ENCODE measurements at places on chromosomes 1 and 21. TPM values are rescaled to one million over a fixed set of nuclear protein-coding genes. Genes with fewer than 3 reads are reported as not detected.
A peak's percentile ranks its signal among the peaks of the same experiment; 100 is the strongest.

DNA sequence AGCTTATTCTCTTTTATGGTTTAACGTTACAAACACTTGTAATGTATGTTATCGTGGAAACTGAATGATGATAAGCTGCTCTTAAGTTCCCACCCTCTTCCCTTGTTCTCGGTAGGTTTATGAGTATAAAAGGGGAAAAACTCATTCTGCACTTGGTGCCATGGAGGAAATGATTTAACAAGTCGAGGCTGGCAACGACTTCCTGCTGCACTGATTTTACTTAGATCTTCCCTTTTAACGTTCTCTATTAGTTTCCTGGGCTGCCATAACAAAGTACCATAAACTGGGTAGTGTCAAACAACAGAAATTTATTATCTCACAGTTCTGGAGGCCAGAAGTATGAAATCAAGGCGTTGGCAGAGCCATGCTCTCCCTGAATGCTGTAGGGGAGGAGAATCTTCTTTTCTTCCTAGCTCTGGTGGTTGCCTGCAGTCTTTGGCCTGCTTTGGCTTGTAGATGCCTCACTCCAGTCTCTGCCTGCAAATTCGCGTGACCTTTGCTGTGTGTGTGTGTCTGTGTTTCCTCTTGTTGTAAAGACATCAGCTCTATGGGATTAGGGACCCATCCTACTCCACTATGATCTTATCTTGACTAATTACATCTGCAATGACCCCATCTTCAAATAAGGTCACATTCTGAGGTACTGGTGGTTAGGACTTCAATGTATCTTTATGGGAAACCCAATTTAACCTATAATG is 26.3 kb downstream of the HUNK start:
- H3K27me3 ChIP-seq = no peaks in the 10 kb centered on the region
- H3K4me1 ChIP-seq = peaks cover 8% of the 10 kb centered on the region
- H3K27ac ChIP-seq = no peak overlapping the region
- no peak for DNase-seq
- no peaks in the 10 kb centered on the region for H3K36me3 ChIP-seq
- H3K4me3 ChIP-seq = no peak overlapping the region

C1orf56 gene
- 1.5 TPM for total RNA-seq

- DNase-seq = no peak
- H3K36me3 ChIP-seq = no peaks in the 10 kb centered on the region
- H3K27me3 ChIP-seq = no peaks in the 10 kb centered on the region
- no peaks in the 10 kb centered on the region for H3K4me1 ChIP-seq
- no peak overlapping the region for H3K27ac ChIP-seq
- no peak overlapping the region for H3K4me3 ChIP-seq
These were observed 151.1 kb upstream of the DPT start for GRCh38 chr1:168879896-168880734.

GABRD gene
- not detected for total RNA-seq

- H3K27ac ChIP-seq = peak overlapping the region; percentile 89
- no peaks in the 10 kb centered on the region for H3K36me3 ChIP-seq
- H3K4me1 ChIP-seq = peaks cover 35% of the 10 kb centered on the region
These were observed 618 bp downstream of the TRAPPC10 start for GRCh38 chr21:44012474-44013379.

DNA sequence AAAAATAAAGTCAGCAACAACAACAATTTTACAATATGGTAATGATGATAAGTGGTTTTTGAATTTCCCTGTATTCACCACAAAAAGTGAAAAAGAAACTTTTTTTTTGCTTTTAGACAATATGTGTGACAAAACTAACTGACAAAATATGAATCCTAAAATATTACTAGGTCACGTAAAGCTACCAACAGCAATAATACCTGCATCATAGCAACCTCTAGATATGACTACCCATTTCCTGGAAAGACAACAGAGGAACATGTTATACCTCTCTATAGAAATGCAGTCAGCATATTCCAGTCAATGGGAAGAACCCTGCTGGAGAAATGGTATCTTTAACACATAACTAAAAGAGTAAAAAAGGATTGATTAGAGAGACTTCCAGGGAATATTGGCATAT is 73.7 kb downstream of the PDE4B start:
- H3K27ac ChIP-seq = no peak overlapping the region
- H3K4me1 ChIP-seq = no peaks in the 10 kb centered on the region
- no peaks in the 10 kb centered on the region for H3K27me3 ChIP-seq
- no peak overlapping the region for H3K4me3 ChIP-seq
- no peak for DNase-seq

KIF17 gene
- 2.7 TPM for total RNA-seq

NLRP3 gene
- total RNA-seq = 0.84 TPM

DNA sequence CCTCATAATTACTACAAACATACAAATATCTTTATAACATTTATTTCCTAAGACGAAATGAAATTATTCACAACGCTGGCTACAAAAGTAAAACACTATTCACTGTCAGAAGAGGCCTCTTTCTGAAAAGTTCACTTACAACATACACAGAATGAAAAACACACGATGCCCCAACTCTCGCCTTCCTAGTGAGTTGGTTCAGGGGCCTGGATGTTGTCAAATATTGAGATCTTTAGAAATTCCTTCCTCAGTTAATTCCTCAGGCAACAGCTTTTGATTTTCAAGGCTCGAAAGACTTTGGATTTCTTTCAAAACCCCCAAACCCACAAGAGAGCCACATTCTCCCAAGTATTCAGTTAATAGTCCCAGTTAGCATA is 14.2 kb upstream of the KCNE1 start:
- H3K27ac ChIP-seq = peak overlapping the region; percentile 88
- peak overlapping the region; percentile 70 for H3K4me3 ChIP-seq
- no peaks in the 10 kb centered on the region for H3K36me3 ChIP-seq
- no peak for DNase-seq
- no peaks in the 10 kb centered on the region for H3K27me3 ChIP-seq

CNKSR1 gene
- 1.2 TPM for total RNA-seq

HMCN1 gene
- 6.8 TPM for total RNA-seq

GRCh38 chr1:41379738-41380130 is 18.5 kb downstream of the FOXO6 start:
- H3K27ac ChIP-seq = no peak overlapping the region
- H3K4me1 ChIP-seq = peaks cover 16% of the 10 kb centered on the region
- no peak overlapping the region for H3K4me3 ChIP-seq
- no peaks in the 10 kb centered on the region for H3K36me3 ChIP-seq
- peaks cover 5% of the 10 kb centered on the region for H3K27me3 ChIP-seq
- DNase-seq = no peak

OR10Z1 gene
- total RNA-seq = not detected

GRCh38 chr1:206586501-206587445 is 25.5 kb downstream of the EIF2D start:
- peaks cover 51% of the 10 kb centered on the region for H3K36me3 ChIP-seq
- no peak for DNase-seq
- H3K27ac ChIP-seq = no peak overlapping the region
- no peak overlapping the region for H3K4me3 ChIP-seq
- no peaks in the 10 kb centered on the region for H3K27me3 ChIP-seq
- H3K4me1 ChIP-seq = no peaks in the 10 kb centered on the region

DNAH14 gene
- 12.5 TPM for total RNA-seq

DNA sequence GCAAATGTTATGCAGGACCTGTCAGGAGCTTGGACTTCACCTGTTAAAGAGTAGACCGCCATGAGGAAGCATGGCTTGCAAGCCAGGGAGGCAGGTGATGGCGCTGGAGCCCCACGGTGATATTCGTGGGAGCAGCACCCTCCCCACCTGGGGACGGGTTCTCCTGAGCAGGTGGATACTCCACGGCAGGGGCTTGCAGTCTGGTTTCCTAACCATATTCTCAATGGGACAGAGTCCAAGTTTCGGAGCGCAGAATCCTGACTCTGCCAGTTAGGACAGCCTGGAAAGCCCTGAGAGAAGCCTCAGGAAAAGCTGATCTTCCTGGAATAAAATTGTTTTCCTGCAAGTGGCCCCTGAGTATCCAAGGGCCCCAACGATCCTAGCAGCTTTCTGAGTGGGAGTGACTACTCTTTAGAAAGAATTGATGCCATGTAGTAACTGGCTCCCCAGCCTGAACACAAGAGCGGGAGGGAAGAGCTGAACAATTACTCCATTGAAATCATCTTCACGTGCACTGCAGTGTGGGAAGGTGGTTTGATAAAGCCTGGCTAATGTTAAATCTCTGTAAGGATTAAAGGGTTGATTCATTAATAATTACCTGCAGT is 146.3 kb upstream of the RAB4A start:
- no peak overlapping the region for H3K4me3 ChIP-seq
- H3K36me3 ChIP-seq = no peaks in the 10 kb centered on the region
- DNase-seq = no peak
- H3K4me1 ChIP-seq = peaks cover 42% of the 10 kb centered on the region

SPOCD1 gene
- total RNA-seq = under 0.01 TPM

DNA sequence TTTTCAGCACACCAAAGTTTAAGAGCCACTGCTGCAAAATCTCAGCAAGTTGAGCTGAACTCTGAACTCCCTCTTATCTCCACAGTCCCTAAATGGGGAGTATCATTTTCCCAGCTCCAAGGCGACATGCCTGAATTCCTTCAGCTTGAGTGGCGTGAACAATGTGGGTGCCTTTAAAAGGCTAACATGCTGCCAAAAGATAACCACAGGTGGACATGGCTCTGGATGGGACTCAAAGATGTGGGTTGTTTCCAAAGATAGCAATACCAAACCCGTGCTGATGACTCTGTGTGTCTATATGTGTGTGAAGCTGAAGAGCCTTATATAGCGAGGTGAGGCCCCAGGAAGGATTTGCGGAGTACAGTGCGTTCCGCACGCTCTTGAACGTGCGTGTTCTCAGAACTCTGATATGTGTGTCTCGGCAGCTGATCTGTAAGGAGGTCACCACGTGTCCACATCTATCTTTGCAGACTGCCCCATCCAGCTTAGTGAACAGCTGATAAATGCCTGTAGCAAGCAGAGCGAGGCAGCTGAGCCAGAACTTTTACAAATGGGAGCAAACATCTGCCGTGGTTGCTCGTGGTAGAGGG is 189.2 kb downstream of the DYRK1A start:
- no peaks in the 10 kb centered on the region for H3K36me3 ChIP-seq
- H3K27me3 ChIP-seq = no peaks in the 10 kb centered on the region

- no peaks in the 10 kb centered on the region for H3K27me3 ChIP-seq
- H3K4me3 ChIP-seq = no peak overlapping the region
- DNase-seq = no peak
- H3K4me1 ChIP-seq = no peaks in the 10 kb centered on the region
- H3K36me3 ChIP-seq = no peaks in the 10 kb centered on the region
These were observed 31.5 kb downstream of the RNF220 start for GRCh38 chr1:44436401-44437106.

GRCh38 chr1:53539711-53540603 is 80.8 kb downstream of the DMRTB1 start:
- H3K27ac ChIP-seq = no peak overlapping the region
- H3K4me1 ChIP-seq = no peaks in the 10 kb centered on the region
- no peaks in the 10 kb centered on the region for H3K27me3 ChIP-seq
- DNase-seq = no peak
- no peak overlapping the region for H3K4me3 ChIP-seq

DNA sequence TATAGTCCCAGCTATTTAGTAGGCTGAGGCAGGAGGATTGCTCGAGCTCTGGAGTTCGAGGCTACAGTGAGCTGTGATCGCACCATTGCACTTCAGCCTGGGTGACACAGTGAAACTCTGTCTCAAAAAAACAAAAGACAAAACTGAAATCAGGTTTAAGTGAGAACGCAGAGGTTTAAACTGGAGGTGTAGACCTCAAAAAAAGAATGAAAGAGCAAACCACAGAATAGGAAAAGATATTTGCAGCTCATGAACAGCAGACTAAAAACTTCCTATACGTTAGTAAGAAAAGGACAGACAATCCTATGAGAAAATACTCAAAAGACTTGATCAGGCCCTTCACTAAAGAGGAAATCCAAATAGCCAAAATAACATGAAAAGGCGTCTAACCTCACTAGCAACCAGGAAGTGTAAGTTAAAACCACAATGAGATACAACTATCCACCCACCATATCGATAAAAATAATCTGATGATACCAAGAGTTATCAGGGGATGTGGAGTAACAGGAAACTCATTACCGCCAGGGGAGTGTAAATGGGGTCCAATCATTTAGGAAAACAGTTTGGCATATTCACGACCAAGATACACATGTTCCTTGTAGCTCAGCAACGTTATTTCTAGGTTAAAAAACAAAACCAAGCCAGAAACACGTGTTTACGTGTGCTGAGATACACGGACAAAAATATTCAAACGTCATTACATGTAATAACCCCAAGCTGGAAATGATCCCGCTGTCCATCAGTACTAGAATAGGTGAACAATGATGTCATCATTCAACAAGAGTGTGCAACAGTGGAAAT is 9.8 kb downstream of the TNFRSF9 start:
- DNase-seq = no peak
- no peaks in the 10 kb centered on the region for H3K4me1 ChIP-seq
- no peak overlapping the region for H3K4me3 ChIP-seq
- peaks cover 3% of the 10 kb centered on the region for H3K27me3 ChIP-seq
- H3K27ac ChIP-seq = no peak overlapping the region

- H3K27ac ChIP-seq = peak overlapping the region; percentile 31
- no peak for DNase-seq
- H3K36me3 ChIP-seq = no peaks in the 10 kb centered on the region
- no peak overlapping the region for H3K4me3 ChIP-seq
- H3K27me3 ChIP-seq = no peaks in the 10 kb centered on the region
These were observed 194.4 kb downstream of the EIF4G3 start for GRCh38 chr1:20982316-20982715.

TRIM17 gene
- not detected for total RNA-seq

PLEKHA6 gene
- 5.3 TPM for total RNA-seq

All from liver (tissue), 10 donors.